NCI-H1417 (cell line): ENCODE measurements at places on chromosomes 6 and 20.

DNA sequence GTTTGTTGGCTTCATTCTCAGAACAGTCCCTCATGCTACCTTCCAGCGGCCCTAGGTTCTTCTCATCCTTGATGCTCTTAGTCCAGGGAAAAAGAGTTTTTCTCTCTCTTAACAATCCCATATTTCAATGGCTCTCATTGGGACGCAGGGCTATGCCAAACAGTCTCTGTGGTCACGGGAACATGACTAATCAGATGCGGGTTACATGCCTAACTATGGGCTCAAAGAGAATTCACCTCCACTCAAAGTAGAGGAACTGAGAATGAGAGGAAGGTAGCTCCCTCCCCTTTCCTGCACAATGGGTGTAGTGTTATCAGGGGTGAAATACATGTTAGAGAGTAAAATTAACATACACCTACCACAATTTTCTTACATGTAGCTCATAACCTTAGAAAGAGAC lies 18.1 kb upstream of the ATRN start:
- DNase-seq, result no peak

DNA sequence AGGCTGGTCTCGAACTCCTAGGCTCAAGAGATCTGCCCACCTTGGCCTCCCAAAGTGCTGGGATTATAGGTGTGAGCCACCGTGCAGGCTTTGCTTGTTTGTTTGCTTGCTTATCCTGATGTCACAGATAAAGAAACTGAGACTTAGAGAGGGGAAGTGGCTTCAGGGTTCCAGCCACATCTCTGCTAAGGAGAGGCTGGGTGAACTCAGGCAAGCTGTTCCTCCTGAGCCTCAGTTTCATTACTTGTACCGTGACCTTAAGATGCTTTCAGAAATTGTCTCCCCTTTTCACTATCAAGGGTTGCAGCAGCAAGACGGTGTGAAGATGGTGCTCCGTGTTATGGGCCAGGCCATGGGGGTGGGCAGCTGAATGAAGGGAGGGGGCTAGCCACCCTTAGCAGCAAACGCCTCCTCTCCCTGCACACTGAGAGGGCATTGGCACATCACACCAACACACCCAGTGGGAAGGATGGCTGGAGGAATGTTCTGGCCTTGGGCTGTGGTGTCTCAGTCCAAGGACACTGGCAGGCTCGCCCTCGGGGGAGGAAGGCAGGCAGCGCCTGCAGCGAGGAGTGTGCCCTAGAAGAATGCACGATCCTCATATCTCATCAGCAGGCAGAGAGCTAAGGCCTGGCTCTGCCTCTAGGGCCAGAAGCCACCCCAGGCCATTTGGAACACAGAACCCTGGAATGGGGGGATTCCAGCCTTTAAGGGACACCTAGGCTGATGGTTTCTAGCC lies 48.2 kb upstream of the TLDC2 start:
- no peak for DNase-seq

- no peak for DNase-seq
Measured at GRCh38 chr6:17688481-17688880, 18.2 kb downstream of the NUP153 start.

GRCh38 chr6:145451029-145451428 lies 284.3 kb downstream of the EPM2A start:
- DNase-seq, result no peak

DNA sequence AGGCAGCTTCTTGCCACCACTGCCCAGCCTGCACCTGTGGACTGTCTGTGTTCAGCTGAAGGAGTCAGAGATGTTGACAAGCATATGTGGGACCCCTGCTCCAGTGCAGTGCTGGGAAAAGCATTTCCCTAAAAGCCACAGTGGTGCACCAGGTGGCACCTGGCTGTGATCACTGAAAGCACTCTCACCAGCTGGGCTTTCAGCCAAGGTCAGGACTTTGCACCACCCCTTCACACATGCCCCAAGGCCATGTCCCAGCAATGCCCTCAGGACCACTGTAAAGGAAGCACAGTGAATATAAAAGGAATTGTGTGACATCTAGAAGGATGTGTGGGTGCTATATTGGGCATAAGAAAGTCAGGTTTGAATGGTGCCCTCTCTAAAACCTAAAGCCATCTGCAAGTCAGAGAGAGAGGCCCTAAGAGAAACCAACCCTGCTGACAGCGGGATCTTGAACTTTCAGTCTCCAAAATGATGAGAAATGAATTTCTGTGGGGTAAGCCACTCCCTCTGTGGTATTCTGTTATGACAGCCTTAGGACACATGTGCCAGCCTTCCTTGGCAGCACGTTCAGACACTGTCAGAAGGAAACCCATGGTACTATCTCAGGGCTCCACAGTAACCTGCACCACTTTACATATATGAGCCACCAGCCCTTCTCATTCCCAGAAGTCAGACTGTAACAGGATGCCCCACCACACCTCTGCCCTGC lies 30.7 kb downstream of the CBLN4 start:
- no peak for DNase-seq

DNA sequence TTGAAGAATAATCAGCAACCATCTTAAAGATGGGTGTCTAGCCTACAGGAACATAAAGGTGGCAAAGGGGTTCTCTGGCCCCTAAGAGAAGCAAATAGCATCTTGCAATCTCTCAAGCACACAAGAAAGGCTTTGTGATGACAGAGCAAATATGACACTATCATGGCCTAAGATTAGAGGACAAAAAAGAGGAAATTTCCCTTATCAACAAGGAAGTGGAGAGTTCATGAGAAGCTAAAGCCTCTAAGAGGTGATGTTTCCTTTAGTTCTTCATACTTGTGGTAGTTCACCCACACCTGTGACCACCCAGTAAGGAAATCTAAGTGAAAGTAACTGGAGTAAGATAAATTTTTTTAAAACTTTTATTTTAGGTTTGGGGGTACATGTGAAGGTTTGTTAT lies 88.4 kb downstream of the OLIG3 start:
- DNase-seq, result no peak

DNA sequence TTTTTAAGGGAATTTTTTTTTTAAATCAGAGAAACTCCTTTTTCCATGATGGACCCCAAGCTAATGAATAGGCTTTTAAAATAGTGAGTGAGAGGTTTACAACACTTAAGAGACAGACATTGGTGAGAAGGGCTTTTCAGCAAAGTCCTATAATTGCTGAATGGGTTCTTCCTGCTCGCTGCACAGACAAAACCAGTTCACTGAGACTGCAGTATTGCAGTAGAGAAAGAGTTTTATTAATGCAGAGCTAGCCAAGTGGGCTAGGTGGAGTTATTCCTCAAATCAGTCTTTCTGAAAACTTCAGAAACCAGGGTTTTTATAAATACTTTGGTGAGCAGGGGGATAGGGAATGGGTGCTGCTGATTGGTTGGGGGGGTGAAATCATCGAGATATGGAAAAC lies 3.2 kb upstream of the SLC2A10 start:
- DNase-seq, result no peak

GRCh38 chr6:168015482-168016175 lies 18.2 kb downstream of the KIF25 start:
- DNase-seq, result no peak

DNA sequence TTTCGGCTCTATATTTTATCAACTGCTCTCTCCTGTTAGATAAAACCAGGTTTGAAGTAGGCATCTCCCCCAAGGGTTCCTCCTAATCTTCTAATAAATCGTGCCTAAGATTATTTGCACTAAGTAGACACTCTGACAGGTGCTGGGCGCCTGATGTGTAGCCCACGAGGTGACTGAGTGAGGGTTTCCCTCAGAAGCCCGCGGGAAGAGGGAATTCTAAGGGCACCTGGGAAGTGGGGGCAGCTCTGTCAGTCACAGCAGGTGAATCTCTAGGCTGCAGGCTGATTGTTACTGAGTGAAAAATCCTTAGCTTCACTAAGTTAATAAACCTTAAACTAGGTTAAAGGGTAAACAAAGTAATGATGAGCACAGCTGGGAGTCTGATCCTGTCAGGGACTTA lies 68.2 kb downstream of the PXDC1 start:
- no peak for DNase-seq

- DNase-seq, result no peak
Measured at GRCh38 chr6:119243037-119243436, 106.5 kb downstream of the MAN1A1 start.

GRCh38 chr20:59670786-59671492 lies 66.6 kb downstream of the PHACTR3 start:
- no peak for DNase-seq

- DNase-seq, result no peak
Measured at GRCh38 chr6:150979826-150980350, 114.4 kb downstream of the MTHFD1L start.

DNA sequence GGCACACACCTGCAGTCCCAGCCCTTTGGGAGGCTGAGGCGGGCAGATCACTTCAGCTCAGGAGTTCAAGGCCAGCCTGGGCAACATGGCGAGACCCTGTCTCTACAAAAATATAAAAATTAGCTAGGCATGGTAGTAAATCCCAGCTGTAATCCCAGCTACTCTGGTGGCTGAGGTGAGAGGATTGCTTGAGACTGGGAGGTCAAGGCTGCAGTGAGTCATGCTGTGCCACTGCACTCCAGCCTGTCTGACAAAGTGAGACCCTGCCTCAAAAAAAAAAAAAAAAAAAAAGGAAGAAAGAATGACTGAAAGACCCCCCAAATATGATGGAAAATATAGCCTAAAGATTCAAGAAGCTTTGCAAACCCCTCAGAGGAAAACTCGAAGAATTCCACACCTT lies 26.8 kb downstream of the METTL24 start:
- no peak for DNase-seq

DNA sequence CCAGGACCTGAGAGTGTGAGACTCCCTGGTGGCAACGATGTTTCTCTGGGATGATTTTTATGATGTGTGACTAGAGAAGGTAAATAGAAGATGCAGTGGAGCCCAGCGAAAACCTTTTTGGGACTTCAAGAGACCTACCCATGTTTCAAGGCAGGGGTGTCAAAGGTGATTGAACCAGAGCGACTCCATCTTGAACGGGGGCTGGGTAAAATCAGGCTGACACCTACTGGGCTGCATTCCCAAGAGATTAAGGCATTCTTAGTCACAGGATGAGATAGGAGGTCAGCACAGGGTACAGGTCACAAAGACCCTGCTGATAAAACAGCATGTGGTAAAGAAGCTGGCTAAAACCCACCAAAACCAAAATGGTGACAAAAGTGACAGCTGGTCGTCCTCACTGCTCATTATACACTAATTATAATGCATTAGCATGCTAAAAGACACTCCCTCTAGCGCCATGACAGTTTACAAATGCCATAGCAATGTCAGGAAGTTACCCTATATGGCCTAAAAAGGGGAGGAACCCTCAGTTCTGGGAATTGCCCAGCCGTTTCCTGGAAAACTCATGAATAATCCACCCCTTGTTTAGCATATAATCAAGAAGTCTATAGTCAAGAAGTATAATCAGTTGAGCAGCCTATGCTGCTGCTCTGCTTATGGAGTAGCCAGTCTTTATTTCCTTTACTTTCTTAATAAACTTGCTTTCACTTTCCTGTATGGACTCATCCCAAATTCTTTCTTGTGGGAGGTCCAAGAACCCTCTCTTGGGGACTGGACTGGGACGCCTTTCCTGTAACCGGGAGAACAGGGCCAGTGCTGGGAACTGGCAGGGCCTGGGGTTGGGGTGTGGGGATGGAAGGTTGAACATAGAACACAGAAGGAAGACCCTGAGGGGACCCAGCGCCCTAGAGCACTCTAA lies 526.4 kb downstream of the QKI start:
- no peak for DNase-seq

GRCh38 chr20:38853759-38854158 lies 48.3 kb downstream of the PPP1R16B start:
- no peak for DNase-seq

GRCh38 chr20:40960521-40960956 lies 68.1 kb upstream of the TOP1 start:
- DNase-seq, result no peak

- DNase-seq, result peak; percentile 50
Measured at GRCh38 chr6:154197196-154197860, 158.3 kb downstream of the OPRM1 start.

DNA sequence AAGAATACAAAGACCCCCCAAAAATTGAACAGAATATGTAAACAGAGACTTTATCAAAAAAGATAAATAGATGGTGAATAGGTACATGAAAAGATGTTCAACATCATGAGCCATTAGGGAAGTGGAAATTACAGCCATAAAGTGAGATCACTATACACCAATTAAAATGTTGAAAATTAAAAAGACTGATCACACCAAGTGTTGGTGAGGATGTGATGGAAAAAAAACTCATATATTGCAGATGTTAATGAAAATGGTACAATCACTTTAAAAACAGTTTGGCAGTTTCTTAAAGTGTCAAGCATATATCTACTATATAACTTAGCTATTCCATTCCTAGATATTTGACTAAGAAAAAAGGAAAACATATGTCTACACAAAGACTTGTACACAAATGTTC lies 280.5 kb downstream of the DHX35 start:
- no peak for DNase-seq

DNA sequence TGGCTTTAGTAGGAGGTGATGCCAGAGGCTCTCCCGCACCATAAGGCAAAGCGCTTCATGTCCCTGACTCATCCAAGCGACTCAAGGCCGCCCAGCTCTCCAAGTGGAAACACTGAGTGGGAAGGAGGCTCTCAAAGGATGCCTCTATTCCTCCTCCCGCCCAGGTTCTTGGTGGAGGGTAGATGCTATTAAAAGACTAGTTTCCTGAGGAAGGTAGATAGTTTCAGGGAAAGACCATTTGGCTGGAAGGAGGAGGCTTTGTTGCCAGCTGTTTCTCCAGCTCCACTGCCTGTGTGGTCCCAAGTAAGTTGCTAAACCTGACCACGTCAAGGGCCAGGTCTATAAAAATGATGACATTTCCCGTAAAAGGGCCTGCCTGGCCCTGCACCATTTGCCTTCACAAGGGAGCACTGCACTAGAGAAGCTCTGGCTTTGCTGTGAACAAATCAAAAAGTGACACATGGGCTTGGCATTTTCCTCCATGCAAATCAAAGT lies 48.2 kb downstream of the GMDS start:
- DNase-seq, result no peak

GRCh38 chr6:133542056-133542821 lies 301.1 kb downstream of the EYA4 start:
- no peak for DNase-seq

DNA sequence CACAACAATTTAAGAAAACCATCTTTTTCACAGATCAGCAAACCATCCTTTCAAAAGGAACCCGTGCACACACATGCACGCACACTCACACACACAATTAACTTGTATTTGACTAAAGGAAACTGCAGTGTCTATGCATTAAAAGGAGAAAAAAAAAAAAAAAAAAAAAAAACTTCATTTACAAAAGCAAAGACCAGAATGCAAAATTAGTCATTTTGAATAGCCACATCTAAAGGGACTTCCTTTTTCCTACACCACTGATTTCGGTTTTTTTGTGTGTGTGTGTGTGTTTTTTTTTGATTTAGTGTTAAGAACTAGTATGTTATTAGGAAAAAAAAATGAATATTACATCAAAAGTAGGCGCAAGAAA lies 6.3 kb downstream of the ZMYND8 start:
- no peak for DNase-seq

GRCh38 chr6:3386374-3386857 lies 70.4 kb downstream of the SLC22A23 start:
- no peak for DNase-seq

- no peak for DNase-seq
Measured at GRCh38 chr20:25283221-25283951, 35.5 kb downstream of the PYGB start.

DNA sequence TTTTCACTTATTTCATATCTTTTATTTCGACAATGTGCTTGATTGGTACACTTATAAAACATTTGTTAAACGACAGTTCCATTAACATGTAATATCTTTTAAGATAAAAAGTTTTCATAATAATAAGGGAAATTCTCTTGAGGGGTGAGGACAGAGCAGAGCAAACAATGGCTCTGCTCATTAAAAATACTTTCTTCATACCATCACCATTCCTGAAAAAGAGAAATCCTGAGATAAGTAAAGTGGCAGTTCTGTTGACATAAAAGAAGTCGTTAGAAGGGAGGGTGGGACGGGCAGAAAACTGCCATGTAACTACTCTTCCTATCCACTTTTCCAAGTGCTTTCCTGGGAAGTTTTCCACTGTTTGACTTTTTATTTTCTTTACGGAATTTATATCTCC lies 193.6 kb upstream of the CEP162 start:
- no peak for DNase-seq
